ENCODE measurements at places on chromosomes 3 and 15.

GRCh38 chr15:85063522-85064079 lies 81.9 kb downstream of the PDE8A start:
- no peak for DNase-seq

DNA sequence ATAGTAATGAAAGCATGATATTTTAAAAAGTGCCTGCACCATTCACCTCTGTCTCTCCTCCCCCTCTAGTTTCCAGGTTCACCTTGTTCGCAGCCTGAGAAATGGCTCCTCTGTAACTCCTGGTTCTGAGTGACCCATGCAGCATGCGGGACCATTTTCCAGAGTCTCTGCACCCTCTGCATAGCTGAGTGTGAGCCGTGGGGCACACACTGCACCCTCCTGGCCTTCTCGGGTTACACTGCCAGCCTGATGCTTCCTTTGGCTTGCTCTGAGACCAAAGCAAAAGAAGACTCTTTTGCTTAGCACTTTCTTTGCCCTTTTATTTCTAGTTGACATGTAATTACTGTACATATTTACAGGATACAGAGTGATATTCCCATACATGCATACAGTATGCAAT lies 287.3 kb downstream of the GABRG3 start:
- DNase-seq: no peak

DNA sequence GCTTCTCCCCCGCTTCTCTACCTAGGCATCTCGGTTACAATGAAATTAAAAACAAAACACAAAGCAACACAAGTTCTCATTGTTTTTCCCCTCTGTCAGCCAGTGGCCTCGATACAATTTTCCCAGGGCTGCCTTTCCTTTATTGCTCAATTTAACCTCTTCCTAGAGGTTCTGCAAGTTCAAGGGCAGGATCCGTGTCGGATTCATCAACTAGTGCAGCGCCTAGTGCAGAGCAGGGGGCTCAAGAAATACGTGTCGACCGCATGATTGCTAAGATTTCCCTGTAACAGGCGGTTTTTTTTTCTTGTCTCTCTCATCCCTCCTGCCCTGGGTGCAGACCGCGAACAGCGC lies 1.4 kb upstream of the BHLHE40 start:
- DNase-seq: no peak

DNA sequence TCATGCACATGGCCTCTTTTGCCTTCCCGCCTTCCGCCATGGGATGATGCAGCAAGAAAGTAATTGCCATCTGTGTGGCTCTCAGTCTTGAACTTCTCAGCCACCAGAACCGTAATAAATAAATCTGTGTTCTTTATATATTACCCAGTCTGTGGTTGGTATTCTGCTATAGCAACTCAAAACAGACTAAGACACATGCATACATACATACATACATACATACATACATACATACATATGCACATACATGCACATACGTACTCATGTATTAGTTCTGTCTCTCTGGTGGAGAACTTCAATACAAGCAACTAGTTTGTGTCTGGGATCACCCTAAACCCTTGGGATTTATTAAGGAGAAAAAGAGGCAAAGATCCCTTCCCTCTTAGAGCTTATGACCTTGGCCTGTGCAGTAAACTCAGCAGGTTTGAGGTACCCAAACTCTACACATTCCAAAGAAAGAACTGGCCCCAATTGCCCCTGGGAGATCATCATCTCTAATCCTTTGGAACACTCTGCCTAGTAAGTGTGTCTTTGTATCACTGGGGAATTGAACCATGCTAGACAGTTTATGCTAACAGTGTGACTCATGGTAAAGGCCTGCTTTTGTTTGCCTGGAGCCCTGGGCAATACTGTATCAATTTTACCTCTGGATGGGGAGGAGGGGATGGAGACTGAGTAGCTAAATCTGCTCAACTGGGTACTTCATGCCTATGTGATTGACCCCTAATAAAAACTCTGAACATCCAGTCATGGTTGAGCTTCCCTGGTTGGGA lies 115.6 kb upstream of the LMCD1 start:
- no peak for DNase-seq

DNA sequence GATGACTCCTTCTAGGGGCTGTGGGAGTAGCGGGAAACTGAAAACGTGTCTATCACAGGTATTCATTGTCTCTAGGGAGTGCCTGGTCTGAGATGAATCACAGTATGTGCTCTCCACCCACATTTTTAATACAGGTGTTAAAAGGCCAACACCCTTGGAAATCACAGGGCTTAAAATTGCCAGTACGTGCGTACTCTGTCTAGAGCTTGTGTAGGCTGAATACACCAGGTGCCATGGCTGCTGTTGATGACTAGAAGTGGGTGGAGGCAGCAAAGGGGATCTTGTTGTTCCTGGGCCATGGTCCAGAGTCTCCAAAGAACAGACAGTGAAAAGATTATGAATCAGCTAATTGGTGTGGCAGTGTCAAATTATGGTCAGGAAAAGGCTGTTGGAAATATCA lies 35.1 kb upstream of the P3H2 start:
- no peak for DNase-seq

GRCh38 chr3:72411843-72412242 lies 436.4 kb downstream of the SHQ1 start:
- DNase-seq: no peak

DNA sequence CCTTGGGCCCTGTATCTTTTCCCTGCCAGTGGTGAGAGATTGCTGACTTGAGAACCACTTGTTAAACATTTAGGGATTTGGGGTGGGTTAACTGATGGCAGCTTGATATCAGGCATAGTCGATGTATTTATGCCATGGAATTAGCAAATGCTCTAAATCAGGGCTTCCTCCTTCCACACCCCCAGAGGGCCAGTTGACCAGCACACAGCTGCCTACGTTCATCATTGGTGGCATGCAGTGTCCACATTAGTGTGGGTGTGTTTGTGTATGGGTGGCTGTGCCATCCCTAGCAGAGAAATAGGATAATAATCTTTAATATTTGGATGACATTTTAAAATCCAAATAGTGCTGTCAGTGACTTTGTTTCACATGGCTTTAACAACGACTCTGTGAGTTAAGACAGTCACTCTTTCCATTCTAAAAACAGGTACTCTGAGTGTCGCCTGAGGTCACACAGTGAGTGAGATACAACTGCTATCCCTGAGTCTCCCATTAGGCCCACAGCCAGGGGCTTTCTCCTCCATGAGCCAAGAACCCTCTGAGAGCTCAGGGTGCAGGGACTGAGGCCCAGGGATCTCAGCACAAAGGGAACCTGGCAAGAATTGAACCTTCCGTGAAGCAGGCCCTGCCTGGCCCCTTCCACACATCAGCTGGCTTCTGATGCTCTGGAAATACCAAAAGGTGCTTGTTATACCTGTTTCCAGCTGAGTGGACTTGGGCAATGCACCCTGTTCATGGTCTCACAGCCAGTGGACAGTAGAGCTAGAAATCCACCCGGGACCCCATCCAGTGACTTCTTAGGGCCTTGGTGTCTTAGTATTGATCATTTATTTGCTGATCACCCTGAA lies 4.3 kb upstream of the LTF start:
- no peak for DNase-seq

DNA sequence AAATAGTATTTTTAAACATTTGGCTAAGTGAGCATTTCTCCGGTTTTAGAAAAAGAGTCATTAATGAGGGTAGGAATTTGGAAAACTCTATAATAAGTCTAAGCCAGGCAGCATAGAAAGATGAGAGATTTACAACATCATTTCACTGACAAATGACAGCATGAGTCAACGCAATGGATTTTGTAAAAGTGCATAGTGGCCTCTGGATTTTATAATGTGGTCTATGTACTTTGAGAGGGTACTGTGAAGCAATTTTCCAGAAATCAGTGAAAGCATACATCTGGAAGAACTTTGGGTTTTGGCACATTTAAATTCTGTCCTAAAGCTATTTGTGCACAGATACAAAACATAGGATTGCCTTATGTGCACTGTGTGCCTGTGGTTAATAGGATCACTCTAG lies 130.8 kb upstream of the CCNL1 start:
- DNase-seq: no peak

DNA sequence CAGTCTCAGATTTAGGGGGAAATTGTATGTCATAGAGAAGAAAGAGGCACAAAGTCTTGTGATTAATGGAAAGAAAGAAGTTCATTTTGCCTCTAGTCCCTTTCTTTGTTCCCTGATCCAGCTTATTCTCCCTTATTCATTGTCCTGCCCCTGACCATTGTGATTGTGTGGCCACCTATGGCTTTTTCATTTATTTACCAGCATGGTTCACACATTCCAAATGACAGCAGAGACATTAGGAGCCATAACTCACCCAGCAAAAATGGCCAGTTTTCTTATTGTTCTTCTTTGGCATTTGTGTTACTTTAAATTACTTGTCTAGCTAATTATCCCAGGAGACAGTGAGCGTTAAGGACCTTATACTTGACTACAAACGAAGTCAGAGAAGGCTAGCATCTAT lies 36.3 kb upstream of the SGO1 start:
- DNase-seq: no peak

DNA sequence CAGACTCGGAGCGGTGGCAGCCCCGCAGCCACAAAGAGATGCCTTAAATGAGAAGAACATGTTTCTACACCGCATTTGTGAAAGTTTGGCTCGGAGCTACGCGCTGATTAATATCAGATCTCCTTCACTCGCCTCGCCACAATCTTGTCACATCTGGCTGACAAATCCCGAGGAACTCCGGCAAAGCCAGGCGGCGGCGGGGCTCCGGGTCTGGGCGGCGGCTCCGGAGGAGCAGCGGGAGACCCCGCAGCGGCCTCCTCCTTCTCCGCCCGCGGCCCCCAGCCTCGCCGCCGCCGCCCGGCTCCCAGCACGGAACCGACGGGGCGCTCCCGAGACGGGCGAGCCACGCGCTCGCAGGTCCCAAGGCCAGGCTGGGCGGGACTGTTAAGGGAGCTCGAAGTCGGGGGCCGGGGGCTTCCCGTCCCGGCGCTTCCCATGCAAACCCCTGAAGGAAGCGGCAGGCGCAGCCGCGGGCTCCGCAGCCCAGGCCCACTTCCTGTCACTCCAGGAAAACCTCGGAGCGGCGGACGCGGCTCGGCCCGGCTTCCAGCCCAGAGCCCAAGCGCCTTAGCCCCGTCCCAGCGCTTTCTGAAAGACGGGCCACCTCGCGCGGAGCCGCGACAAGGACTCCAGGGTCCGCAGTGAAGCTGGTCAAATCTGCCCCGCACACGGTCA lies 1.2 kb downstream of the BNC1 start:
- no peak for DNase-seq

DNA sequence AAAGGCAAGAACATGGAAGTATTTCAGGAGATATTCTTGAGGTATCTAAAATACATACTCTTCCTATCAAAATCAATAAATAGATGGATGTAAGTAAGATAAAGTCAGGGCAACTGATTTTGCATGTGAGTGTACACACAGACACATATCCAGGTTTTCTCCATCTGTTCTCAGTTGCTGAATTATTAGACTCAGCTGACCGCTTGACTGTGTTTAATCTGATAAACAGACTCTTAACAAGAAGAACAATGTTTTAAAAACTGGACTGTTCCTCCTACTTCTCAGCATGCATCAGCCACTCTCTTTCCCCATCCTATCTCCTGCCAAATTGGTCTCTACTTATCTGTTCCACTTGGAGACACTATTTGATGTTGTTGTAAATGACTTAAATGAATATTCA lies 73.5 kb downstream of the GOLGA8G start:
- no peak for DNase-seq

GRCh38 chr3:165195241-165195639 lies 944 bp downstream of the SLITRK3 start:
- DNase-seq: no peak

- no peak for DNase-seq
Observed at GRCh38 chr3:188721990-188722389, 449.8 kb upstream of the TPRG1 start.

DNA sequence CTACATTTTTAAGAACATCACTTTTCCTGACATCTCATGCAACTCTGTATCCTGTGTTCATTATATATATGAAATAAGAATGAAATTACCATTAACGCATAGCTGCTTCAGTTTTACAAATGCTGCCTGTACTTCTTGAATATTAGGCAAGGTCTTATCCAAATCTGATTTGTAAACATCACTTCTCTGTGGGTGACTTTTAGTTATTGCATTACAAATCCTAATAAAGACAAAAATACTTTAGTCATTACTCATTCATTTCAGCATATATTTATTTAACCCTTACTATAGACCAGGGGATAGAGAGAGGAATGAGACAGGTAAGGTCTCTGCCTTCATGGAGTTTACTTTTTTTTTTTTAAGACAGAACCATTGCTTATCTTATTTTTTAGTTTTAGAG lies 36.8 kb downstream of the MTMR10 start:
- DNase-seq: no peak

DNA sequence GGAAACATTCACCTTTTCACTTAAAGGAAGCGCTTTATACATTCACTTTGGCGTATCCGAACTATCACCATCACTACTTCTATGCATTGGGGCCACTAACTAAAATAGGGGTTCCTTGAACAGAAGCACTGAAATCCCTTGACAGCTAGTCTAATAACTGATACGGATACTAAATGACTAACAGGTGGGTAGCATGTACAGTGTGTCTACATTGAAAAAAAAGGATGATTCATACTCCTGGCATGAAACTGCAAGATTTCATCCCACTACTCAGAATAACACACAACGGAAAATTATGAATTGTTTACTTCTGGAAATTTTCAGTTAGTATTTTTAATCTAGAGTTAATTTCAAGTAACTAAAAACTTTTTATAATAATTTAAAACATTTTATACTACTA lies 96.7 kb downstream of the SMARCC1 start:
- no peak for DNase-seq

GRCh38 chr15:50886611-50887345 lies 21.7 kb upstream of the AP4E1 start:
- DNase-seq: no peak

- no peak for DNase-seq
Observed at GRCh38 chr3:157094751-157095480, 65.0 kb downstream of the CCNL1 start.

DNA sequence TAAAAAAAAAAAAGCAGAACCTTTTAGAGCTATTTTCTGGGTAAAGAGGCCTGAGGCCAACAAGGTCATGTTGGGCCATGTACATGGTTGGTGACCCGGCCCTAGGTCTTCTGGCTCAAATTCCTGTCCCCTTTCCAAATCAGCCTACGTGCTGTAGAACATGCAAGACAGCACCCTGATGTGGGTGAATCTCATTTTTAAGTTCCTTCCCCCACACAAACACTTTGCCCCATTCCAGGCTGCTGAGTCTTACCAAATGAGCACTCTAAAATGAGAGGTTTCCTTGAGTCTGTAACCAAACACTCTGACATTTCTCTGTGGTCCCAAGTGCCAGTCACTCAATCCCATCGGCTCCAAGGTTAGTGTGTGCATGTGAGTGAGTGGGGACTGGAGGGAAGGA lies 9.4 kb downstream of the BCL6 start:
- no peak for DNase-seq

GRCh38 chr15:70091726-70092463 lies 5.8 kb downstream of the TLE3 start:
- no peak for DNase-seq

- no peak for DNase-seq
Observed at GRCh38 chr15:38652998-38653397, 88.4 kb upstream of the RASGRP1 start.

DNA sequence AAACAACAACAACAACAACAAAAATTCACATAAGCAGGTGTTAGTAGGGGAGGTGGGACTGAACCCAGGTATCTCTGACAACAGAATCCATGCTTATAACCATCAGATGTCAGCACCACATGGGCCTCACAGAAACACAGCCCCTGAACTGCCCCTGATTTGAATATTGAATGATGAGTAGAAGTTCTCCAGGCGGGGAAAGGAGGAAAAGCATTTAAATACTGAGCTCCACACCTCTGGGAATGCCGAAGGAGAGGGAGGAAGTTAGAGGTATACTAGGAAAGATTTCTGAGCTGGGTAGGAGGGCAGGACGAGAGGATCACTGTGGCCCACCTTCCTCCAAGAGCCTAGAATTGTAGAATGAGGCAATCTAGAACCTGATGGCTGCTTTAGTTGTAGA lies 31.9 kb upstream of the EIF4A2 start:
- no peak for DNase-seq
